ENCODE measurements at places on chromosomes 3 and 15. TPM values are rescaled to one million over a fixed set of nuclear protein-coding genes. Genes with fewer than 3 reads are reported as not detected.

ZBTB20 gene
- total RNA-seq, result 2.6 TPM

GRCh38 chr3:38348903-38349302, 2.3 kb downstream of the XYLB start:
- H3K4me1 ChIP-seq, result no peaks in the 10 kb centered on the region
- no peak overlapping the region for H3K4me3 ChIP-seq
- H3K36me3 ChIP-seq, result peaks cover 5% of the 10 kb centered on the region
- peaks cover 14% of the 10 kb centered on the region for H3K27me3 ChIP-seq

CEP152 gene
- total RNA-seq, result 12.4 TPM

DNA sequence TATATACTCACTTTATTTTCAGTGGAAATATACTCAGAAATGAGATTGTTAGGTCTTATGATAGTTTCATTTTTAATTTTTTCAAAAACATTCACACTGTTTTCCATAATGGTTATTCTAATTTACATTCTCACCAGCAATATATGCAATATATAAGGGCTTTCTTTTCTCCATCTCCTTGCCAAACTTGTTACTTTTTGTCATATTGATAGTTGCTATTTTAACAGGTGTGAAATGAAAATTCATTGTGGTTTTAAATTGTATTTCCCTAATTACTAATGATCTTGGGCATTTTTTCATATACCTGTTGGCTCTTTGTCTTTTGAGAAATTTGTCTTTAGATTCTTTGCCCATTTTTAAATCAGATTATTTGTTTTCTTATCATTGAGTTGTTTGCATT, 325.2 kb downstream of the DIPK2A start:
- H3K4me1 ChIP-seq, result no peaks in the 10 kb centered on the region
- no peak for DNase-seq
- no peak overlapping the region for H3K4me3 ChIP-seq
- no peaks in the 10 kb centered on the region for H3K27me3 ChIP-seq
- no peaks in the 10 kb centered on the region for H3K36me3 ChIP-seq
- no peak overlapping the region for H3K27ac ChIP-seq

GRCh38 chr3:184783319-184783718, 28.6 kb upstream of the VPS8 start:
- H3K4me3 ChIP-seq, result no peak overlapping the region
- H3K4me1 ChIP-seq, result peaks cover 9% of the 10 kb centered on the region
- no peaks in the 10 kb centered on the region for H3K27me3 ChIP-seq
- DNase-seq, result no peak
- no peak overlapping the region for H3K27ac ChIP-seq

ITPKA gene
- total RNA-seq, result 2.1 TPM

DNA sequence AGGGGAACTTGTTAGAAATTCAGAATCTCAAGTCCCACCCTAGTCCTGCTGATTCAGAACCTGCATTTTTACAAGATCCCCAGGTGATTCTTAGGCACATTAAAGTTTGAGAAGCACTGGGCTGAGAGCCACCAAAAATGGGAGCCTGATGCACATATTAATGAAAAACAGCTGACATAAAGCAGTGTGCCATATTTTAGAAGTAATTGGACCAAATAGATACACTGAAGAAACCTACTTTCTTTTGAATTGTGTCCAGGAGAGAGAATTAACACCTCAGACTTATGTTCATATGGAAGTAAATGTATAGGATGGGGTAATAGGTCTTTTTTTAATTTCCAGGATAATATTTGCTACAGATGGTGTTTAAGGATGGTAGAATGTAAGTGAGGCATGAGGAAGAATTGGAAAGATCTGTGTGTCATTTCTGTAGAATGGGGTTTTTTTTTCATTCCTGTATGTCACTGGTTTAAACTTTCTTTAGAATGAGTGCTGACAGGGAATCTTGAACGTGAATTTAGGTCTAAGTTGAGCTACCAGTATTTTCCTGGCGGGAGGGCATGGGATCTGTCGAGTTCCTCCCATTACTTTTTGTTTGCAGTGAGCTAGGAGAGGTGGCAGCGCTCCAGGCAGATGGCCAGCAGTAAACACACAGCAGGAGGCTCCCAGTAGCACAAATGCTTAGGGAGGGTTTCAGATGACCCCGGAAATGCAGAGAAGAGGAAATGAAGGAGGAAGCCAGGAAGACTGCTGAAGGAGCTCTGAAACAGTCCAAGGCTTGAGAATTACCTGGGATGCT, 185.6 kb downstream of the PLCL2 start:
- H3K36me3 ChIP-seq, result no peaks in the 10 kb centered on the region
- peaks cover 28% of the 10 kb centered on the region for H3K4me1 ChIP-seq
- H3K27me3 ChIP-seq, result no peaks in the 10 kb centered on the region
- H3K4me3 ChIP-seq, result no peak overlapping the region
- DNase-seq, result peak; percentile 57

DNA sequence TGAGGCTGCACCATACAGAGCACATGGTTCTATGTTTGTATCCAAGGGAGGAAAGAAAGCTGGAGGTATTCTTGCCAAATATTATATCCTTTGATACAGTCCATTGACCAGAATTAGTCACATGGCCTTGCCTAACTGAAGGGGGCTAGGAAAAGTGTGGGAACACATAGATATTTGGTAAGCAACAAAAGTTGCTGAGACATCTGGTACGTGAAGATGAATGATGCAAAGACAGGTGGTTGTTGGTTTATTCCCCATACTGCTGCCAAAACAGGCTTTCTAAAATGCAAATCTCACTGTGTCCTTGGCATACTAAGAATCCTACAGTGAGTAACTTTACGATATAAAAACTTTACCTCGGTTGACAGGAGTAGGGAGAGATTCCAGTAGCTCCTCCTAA, 162.2 kb downstream of the VGLL3 start:
- no peaks in the 10 kb centered on the region for H3K4me1 ChIP-seq
- no peak overlapping the region for H3K27ac ChIP-seq
- no peaks in the 10 kb centered on the region for H3K36me3 ChIP-seq
- H3K4me3 ChIP-seq, result no peak overlapping the region
- no peak for DNase-seq
- H3K27me3 ChIP-seq, result no peaks in the 10 kb centered on the region

DNA sequence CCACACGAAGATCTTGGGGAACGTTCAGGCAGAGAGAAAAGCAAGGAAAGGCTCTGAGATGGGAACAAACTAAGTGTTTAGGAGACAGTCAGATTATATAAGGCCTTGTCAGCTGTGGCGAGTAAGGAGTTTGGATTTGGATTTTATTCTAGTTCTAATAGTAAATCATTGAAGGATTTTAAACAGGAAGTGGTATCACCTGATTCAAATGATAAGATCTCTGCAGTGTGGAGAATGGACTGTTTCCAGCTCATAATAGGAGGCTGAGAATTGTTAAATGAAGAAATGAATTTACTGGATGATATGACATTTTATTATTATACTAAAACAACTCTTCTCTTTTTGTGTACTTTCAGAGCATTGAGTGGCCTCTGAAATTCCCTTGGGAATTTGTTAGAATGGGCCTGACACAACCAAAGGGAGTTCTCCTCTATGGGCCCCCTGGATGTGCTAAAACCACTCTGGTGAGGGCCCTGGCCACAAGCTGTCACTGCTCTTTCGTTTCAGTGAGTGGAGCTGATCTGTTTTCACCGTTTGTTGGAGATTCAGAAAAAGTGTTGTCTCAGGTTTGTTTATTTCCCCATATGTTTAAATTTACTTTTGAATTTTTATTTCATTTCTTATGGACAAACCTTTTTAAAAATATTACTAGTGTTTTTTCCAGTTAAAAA, 36.0 kb upstream of the GATM start:
- H3K36me3 ChIP-seq, result peaks cover 77% of the 10 kb centered on the region
- no peaks in the 10 kb centered on the region for H3K4me1 ChIP-seq
- no peak overlapping the region for H3K27ac ChIP-seq
- no peaks in the 10 kb centered on the region for H3K27me3 ChIP-seq
- H3K4me3 ChIP-seq, result no peak overlapping the region

- H3K27ac ChIP-seq, result no peak overlapping the region
- peaks cover 31% of the 10 kb centered on the region for H3K4me1 ChIP-seq
- H3K27me3 ChIP-seq, result no peaks in the 10 kb centered on the region
- peak; percentile 44 for DNase-seq
- H3K4me3 ChIP-seq, result no peak overlapping the region
Observed at GRCh38 chr3:64342940-64343688, 117.8 kb upstream of the PRICKLE2 start.

CYP19A1 gene
- total RNA-seq, result not detected

SPINK8 gene
- not detected for total RNA-seq

DNA sequence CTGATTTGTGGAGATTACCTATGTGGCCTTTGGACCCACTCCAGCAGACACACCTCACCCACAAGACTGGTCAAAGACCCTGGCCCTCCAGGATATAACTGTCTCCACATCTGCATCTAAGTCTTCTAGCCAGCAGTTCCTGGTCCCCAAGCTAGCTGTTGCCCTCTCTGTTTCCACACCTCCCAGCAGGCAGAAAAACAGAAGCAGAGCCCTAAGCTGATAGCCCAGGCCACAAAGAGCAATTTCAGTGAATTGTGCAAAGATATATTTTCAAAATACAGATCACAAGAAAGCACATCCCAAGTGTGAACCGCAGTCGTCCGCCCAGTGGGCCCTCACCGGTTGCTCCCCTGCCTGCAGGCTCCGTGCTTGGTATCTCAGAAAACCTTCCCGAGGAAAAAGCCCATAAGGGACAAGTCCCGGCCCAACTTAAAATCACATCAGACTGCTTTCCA, 2.6 kb downstream of the TNIK start:
- H3K4me3 ChIP-seq, result peak overlapping the region; percentile 82
- no peak for DNase-seq
- H3K4me1 ChIP-seq, result peaks cover 58% of the 10 kb centered on the region
- peaks cover 10% of the 10 kb centered on the region for H3K27me3 ChIP-seq
- H3K36me3 ChIP-seq, result no peaks in the 10 kb centered on the region

SLITRK3 gene
- 3.2 TPM for total RNA-seq

IDH2 gene
- total RNA-seq, result 64.0 TPM

DNA sequence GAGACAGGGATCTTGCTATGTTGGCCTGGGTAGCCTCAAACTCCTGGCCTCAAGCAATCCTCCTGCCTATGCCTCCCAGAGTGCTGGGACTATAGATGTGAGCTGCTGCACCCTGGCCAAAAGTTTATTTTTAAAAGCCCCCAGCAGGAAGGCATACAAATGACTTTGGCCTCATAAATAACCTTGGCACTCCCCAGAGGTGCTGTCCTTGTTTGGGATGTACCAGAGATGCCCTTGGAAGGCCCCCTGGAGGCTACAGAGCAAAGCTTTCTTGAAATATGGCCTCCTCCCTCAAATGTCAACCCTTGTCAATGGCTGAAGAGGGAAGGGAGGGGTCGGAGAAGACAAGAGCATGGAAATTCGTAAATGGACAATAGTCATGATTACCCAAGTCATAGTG, 14.0 kb upstream of the RTP3 start:
- no peaks in the 10 kb centered on the region for H3K27me3 ChIP-seq
- no peaks in the 10 kb centered on the region for H3K36me3 ChIP-seq
- no peaks in the 10 kb centered on the region for H3K4me1 ChIP-seq
- H3K27ac ChIP-seq, result no peak overlapping the region
- H3K4me3 ChIP-seq, result no peak overlapping the region
- no peak for DNase-seq

- H3K36me3 ChIP-seq, result no peaks in the 10 kb centered on the region
- no peak overlapping the region for H3K27ac ChIP-seq
- no peak for DNase-seq
- H3K4me1 ChIP-seq, result no peaks in the 10 kb centered on the region
- no peak overlapping the region for H3K4me3 ChIP-seq
Observed at GRCh38 chr3:109559389-109559788, 222.0 kb upstream of the DPPA4 start.

- H3K36me3 ChIP-seq, result no peaks in the 10 kb centered on the region
- no peaks in the 10 kb centered on the region for H3K4me1 ChIP-seq
- DNase-seq, result no peak
- H3K27ac ChIP-seq, result no peak overlapping the region
- no peaks in the 10 kb centered on the region for H3K27me3 ChIP-seq
Observed at GRCh38 chr3:57699591-57699990, 6.7 kb upstream of the DENND6A start.
